Activated naive CD4-positive, alpha-beta T cell treated with Interleukin-2 at 50 U/mL for 16 hours (primary cell): ENCODE measurements at places on chromosomes 6 and 20.

- DNase-seq: no peak
These were observed 435.5 kb upstream of the NRSN1 start for GRCh38 chr6:23690453-23691049.

GRCh38 chr6:26441977-26442376, 1.7 kb downstream of the BTN3A3 start:
- no peak for DNase-seq

DNA sequence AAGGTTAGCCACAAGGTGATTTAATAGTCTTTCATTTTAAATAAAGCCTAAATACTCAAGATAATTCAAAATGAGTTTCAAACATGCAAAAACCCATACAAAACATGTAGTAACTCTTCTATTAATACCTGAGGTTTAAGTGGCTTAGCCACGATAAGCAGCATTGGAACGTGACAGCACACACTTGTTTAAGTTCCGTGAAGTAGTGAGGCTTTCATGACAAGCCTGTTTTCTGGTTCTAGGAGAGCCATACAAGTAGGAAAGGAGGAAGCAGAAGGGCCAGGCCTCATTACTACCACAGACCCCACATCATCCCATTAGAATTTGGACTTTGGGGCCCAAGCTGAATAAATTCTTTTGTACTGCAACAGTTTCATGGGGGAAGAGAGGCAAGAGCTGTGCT, 54.3 kb upstream of the PRND start:
- no peak for DNase-seq

DNA sequence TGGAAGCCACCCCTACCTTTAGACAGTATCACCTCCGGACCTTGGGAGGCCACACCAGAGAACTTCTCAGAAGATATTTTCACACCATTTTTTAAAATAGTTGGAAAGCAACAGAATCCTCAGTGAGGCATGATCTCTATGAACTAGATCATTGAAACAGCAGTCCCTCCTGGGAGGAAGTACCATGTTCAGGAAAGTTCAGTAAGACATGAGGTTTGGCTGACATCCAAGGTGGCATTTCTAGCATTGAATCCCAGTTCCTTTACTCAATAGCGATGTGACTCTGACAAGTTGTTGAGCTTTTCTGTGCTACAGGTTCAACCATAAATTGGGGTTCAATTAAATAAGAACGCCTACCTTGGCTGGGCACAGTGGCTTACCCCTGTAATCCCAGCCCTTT, 169.0 kb downstream of the TBC1D7 start:
- no peak for DNase-seq

- no peak for DNase-seq
These were observed 657.7 kb downstream of the QKI start for GRCh38 chr6:164072240-164072666.

GRCh38 chr6:63803371-63803770, 167.8 kb downstream of the PHF3 start:
- no peak for DNase-seq

DNA sequence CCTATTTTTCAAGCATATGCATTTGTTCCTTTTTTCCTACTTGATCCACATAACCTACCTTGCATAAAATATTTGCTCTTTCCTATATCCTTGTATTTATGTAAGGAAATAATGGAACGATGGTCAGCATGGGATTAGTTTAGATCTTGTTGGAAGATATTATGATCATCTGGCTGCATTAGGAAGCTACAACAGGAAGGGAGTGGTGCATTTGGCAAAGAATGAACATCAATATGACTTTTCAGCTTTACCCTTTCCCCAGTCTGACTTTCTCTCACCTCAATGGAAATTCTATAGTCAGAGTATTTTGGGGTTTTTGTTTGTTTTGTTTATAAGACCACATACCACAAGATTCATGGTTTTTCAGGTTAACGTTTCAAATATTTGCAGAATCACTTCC, 66.0 kb downstream of the HS3ST5 start:
- DNase-seq: no peak

DNA sequence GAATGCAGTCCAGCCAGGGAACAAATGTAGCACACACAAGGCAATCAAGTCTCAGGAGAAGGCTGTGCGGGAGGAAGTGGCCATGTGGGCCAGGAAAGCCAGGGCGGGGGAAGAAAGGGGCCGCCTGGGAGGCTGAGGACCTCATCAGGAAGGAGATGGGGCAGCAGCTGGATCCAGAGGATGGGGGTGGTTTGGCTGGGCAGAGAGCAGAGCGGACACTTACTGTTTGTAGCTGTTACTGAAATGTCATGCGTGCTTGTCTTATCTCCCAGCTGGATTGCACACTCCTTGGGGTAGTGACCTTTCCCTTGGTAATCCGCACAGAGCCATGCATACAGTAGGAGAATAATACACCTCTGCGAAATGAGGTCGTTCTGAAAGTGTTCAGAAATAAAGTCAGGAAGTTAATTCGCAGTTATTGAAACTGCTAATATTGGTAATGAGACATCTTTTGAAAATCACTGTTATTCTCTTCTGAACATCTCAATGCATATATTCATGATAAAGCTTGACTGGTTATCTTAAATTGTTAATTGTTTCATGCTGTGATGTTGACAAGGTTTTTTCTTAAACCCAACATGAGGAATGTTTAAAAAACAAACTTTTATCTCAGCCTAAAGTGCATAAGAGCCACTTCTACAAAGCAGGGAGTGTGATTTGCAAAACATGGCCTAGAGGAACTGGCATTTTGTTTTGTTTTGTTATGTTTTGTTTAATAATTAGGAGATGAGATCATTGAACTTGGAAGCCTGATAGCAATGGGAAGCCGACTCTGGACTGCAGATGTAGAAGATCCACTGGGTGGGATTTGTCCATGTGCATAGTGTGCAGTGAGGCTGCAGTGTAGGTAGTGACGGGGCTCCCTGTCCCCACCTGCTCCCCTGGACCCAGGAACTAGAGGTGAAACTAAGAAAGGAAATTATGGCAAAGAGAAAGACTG, 18.0 kb upstream of the MAP3K4 start:
- no peak for DNase-seq

DNA sequence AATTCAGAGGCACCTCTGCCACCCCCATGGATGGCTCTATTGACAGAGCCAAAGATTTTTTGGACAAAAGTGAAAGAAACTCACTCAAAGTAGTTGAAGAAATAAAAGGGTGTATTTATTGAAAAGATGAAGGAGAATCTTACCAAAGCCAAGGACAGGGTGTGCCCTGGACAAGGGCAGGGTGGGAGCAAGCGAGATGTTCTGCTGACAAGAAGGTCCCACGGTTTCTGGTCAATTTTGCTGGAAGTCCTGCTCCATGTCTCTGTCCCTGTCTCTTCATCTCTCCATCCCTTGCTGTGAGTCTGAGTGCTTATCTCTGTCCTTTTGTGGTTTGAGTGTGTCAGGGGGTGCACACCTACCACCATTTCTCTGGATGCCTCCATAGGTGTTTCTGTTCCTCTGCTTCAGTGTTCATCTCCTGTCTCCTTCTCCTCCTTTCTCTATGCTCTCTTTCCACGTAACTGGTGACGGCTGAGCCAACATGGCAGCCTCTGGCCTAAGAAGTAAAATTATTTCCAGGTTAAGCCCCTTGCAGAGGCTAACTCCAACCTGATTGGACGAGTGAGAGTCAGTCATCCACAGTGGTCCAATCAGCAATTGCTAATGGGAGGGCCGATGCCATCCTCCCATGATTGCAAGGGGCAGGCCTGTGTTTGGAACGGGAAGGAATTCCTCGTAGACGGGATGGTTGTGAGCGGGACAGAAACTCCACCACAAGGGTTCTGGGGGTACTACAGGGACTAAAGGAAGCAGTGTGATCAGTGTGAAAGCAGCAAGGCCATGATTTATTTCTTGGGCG, 502.1 kb upstream of the CDH4 start:
- DNase-seq: no peak

DNA sequence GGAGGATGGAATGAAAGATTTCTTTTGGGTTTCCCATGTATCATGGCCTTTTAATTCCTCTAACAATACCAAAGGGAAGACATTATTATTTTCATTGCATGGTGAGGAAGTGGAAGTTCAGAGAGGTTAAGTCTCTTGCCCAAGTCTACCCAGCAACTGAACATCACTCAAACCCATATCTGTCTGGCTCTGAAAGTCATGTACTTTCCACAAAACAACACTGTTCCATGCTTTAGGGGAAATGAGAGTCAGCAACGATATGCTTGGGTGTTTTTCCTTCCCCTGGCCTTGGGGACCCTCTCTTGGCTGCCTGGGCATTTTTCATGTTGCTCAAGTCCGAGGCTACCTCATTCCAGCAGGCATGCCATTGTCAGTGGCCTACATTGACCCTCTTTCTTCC, 118.8 kb downstream of the ADTRP start:
- no peak for DNase-seq

- no peak for DNase-seq
These were observed 100.6 kb downstream of the CRYBG1 start for GRCh38 chr6:106461084-106461483.

DNA sequence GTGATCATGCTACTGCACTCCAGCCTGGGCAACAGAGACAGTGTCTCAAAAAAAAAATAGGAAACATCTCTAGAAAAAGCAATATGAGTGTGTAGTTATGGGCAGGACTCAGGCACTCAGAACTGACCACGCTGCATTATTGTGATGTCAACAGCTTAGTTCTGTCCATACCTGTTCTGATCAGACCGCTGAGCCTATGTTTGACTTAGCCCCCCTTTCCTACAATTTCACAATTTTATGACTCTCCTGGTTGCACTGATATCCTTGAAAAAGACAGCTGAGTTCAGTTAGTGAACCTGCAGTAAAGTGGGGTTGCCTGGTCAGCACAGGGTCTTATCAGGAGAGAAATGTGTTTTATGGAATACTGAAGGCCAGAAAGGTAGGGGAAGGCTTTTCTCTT, 37.8 kb upstream of the PRDM1 start:
- no peak for DNase-seq

DNA sequence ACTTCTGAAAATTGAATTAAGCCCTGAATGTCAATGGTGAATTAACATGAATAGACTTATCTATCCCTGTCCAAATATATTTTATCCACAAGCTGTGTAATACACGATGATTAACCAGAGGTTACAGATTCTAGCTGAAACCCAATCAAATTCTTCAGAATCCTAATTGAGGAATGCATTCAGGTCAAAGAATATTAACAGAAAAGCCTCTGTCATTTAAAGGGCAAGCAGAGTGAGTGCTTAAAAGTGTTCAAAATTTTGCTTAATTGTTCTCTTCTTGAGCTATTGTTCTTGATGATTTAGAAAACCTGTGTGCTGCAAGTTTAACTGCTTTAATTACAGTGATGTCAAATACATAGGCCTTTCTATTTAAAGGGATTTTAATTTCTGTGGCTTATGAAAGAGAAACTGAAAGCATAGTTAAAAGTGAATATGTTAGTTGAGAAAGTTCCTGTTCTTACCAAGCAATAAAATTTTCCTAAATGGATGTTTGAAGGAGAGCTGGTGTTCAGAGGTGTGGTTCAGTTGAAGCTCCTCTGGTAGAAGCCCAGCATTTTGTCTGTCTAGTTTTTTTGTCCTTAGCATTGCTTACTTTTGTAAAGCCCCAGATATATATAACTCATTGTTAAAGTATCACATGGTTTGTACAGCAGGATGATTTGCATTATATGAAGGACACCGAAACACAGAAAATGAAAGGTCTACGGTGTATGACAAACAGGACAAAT, 466.3 kb upstream of the PLCB4 start:
- no peak for DNase-seq

GRCh38 chr6:149933461-149933860, 8.4 kb upstream of the ULBP2 start:
- no peak for DNase-seq

GRCh38 chr6:169041078-169041477, 212.6 kb downstream of the THBS2 start:
- no peak for DNase-seq

GRCh38 chr6:158622545-158623190, 21.9 kb downstream of the DYNLT1 start:
- no peak for DNase-seq

- no peak for DNase-seq
These were observed 66.4 kb upstream of the THBS2 start for GRCh38 chr6:169320013-169320412.

DNA sequence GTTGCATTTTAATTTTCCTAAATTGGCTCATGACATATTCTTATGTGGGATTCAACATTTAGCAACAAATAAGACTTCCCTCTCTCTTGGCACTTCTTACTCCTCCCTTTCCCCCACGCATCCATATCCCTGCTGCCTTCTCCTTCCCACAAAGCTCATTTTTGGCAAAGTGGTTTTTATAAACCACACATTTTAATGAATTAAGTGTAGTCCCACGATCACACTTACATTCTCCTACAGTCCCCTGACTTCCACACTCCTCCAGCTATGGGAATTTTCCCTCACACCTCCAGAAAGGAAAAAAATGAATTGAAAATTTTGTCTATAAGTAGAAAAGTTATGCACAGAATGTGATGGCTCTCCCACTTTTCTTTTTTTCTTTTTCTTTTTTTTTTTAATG, 345.0 kb downstream of the CD83 start:
- no peak for DNase-seq

DNA sequence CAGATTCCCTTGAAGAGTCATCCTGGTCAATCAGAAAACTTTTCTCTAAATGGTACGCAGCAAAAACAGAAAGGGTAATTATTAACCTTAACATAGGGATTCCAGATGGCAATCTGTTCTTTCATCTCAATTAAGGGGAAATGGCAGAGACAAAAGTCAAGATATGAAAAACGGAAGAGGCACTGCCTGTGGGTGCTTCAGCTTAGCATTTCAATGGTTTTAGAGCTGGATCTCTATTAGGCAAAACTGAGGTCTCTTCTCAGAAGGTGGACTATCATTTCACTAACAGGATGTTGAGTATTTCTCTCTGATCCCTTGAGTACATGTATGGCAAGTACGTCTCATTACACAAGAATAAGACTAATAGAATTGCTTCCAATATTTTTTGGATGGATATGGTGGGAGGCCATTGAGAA, 296.9 kb downstream of the HIVEP2 start:
- no peak for DNase-seq

- no peak for DNase-seq
These were observed 59.1 kb upstream of the PRDM1 start for GRCh38 chr6:106026748-106027715.

GRCh38 chr6:159532155-159532554, 160.9 kb downstream of the SOD2 start:
- DNase-seq: no peak

- DNase-seq: no peak
These were observed 42.2 kb upstream of the SPTLC3 start for GRCh38 chr20:12966468-12967085.

DNA sequence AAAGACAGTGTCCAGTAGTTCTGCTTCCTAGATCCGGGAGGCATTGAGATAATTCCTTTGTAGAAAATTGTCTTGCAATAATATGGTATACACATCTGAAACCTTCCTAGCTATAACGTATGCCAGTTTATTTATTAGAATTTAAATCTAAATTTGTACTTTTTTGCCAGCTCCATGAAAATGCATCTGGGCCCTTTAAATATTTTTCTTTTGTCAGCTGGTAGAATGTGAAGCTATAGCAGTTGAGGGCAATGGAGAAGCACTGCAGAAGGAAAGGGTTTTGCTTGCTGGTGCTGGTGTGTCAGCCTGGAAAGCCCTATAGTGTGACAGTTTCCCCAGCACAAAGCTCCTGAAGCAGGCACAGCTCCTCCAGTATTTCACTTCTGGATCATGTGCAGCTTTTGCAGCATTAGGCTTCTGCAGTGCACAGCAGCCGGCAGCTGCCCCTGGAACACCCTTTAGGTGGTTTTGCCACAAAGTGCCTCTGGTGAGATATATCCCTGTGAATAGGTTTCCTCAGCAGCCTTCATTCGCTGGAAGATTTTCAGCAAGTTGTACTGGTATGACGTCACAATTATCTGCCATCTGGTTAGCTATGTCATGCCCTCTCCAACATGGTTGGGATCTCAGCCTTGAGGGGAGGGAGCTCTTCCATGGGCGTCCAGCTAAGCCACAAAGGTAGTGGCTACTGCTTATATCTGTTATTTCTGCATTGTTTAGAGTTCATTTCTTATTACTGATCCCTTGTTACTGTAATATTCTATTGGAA, 40.0 kb upstream of the L3MBTL3 start:
- no peak for DNase-seq
